Activated T-helper 9 cell treated with anti-CD3 and anti-CD28 coated beads, Interleukin-2, amount 50 U/mL, for 16 hours (primary cell): ENCODE measurements at places on chromosomes 1 and 21.
A peak's percentile ranks its signal among the peaks of the same experiment; 100 is the strongest.

DNA sequence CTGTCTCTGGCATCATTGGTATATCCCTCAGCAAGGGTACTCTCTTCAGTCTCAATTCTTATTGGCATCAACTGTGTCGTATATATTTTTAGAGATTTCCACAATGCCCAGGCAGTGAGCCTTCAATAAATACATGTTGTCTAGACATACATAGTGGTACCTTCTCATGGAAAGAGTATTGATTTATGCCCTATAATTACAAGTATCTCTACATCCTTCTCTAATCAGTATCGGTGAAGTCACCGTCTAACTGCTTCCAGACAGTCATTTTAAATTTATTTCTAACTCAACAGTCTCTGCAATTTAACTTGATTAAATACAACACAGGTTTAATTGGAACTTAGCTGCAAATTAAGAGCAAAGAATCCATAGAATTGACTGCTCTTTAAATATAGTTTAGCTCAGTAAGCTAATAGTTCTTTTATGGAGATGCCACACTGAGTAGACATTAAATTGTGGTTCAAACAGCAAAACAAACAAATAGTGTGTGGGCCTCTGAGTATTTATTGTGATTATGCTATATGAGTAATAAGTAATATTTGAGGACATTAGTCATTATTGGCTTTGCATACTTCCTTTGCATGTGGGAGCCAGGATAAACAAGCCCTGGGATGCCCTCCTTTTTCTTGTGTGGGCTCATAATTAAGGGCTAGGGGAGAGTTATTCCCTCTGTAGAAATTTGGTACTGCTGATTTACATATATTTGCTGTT lies 126.9 kb upstream of the DUSP10 start:
- no peak for DNase-seq

- DNase-seq: no peak
Measured at GRCh38 chr1:95004013-95004412, 68.7 kb downstream of the ALG14 start.

DNA sequence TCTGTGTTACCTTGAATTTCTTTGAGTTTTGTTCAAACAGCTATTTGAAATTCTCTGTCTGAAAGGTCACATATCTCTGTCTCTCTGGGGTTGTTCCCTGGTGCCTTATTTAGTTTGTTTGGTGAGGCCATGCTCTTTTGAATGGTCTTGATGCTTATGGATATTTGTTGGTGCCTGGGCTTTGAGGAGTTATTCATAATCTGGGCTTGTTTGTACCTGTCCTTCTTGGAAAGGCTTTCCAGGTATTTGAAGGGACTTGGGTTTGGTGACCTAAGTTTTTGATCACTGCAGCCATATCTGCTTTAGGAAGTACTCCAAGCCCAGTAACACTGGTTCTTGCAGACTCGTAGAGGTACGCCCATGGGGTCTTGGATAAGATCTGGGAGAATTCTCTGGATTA lies 63.3 kb upstream of the MAGI3 start:
- no peak for DNase-seq

DNA sequence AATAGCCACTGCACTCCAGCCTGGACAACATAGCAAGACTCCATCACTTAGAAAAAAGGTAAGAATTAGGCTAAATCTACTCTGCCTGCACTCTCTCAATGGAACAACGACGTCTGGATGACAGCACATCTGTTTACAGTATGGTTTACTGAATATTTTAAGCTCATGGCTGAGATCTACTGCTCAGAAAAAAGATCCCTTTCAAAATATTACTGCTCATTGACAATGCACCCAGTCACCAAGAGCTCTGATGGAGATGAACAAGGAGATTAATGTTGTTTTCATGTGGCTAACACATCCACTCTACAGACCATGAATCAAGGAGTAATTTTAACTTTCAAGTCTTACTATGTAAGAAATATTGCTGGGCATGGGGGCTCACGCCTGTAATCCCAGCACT lies 58.0 kb downstream of the SLC27A3 start:
- DNase-seq: no peak

DNA sequence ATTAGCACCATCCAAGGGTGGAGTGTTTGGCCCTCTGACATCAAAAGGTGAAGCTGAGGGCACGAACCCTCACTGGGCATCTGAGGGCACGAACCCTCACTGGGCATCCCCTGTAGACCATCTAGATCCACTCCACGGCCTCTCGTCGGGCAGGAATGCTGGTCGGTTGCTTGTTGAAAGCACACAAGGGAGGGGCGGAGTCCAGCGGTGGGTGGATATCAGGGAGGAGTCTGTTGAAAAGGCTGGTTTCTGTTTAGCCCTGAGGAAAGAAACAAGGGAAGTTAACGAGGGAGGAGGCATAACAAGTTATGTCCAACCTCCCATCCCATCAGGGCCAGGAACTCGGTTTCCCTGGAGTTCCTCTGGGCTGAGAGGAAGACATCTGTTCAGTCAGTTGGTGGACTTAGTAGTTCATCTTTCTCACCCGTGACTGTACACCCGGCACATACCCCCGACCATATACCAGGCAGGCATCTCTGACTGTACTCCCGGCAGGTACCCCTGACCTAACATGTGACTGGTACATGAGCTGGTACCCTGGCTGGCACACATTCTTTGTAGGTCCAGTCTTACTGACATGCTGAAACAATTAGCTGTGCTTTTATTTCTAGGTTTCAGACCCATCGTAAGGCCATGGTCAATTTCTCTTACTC lies 32.1 kb upstream of the PDE9A start:
- no peak for DNase-seq

GRCh38 chr1:203216274-203217138 lies 13.0 kb downstream of the CHIT1 start:
- DNase-seq: peak; percentile 6

DNA sequence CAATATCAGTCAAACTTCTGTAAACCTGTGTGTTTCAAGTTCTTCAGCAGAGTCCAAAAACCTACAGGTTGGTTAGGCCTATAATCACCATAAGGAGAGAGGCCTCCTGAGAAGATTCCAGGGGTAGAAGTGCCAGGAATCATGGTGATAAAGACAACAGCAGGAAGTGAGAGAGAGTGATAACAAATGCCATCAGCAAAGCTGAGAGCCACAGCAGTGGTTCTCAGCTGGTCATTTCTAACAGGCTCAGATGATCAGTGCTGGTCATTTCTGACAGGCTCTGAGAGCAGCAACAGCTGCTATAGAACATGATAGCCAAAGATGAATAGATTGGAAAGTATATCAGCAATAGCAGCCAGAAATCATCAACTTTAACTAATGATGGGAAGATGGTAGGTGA lies 101.3 kb downstream of the TYW3 start:
- DNase-seq: no peak

GRCh38 chr1:207993477-207994445 lies 82.8 kb upstream of the CD34 start:
- no peak for DNase-seq

- DNase-seq: no peak
Measured at GRCh38 chr1:197021716-197022115, 44.4 kb downstream of the CFHR5 start.

- DNase-seq: no peak
Measured at GRCh38 chr1:71557138-71557537, 476.3 kb upstream of the ZRANB2 start.

GRCh38 chr1:174314433-174314832 lies 133.3 kb upstream of the GPR52 start:
- DNase-seq: no peak

- no peak for DNase-seq
Measured at GRCh38 chr1:195866091-195866780, 742.0 kb downstream of the KCNT2 start.

GRCh38 chr1:180902541-180902940 lies 10.2 kb upstream of the KIAA1614 start:
- DNase-seq: no peak

- peak; percentile 62 for DNase-seq
Measured at GRCh38 chr1:202144402-202145067, at the start of gene ARL8A. TSS of gene ARL8A (minus strand) at chr1:202144737. CDS start at chr1:202144572, 165 bp downstream.

- DNase-seq: no peak
Measured at GRCh38 chr1:103517380-103518047, 8.0 kb upstream of the RNPC3 start.

- DNase-seq: peak; percentile 45
Measured at GRCh38 chr1:211259638-211260126, 516 bp downstream of the RCOR3 start.

GRCh38 chr1:8134546-8135235 lies 108.6 kb upstream of the ERRFI1 start:
- no peak for DNase-seq

- DNase-seq: no peak
Measured at GRCh38 chr1:15954316-15954715, 21.6 kb downstream of the ZBTB17 start.

GRCh38 chr21:39461419-39461818 lies 9.6 kb downstream of the SH3BGR start:
- no peak for DNase-seq
